ENCODE measurements at places on chromosomes 2 and 18.

DNA sequence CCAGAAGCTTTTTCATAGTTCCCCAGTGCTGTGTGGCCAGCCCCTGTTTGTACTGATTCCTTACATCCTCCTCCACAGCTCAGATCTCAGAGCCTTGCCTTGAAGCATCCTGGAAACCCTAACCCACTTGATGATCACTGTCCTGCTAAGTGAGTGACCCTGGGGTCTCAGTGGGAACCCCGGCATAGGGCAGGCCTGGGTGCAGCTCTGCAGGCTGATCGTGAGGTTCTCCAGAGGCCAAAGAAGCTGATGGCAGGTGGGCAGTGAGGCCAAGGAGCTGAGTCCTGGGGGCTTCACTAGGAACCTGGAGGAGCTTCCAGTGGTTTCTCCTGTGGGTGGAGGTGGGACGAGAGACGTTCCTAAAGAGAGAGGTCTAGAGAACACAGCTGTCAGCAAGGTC, 47.4 kb upstream of the BIN1 start:
- H3K4me3 ChIP-seq, result no peak overlapping the region
- no peaks in the 10 kb centered on the region for H3K27me3 ChIP-seq
- H3K4me1 ChIP-seq, result no peaks in the 10 kb centered on the region
- no peak for DNase-seq
- no peaks in the 10 kb centered on the region for H3K36me3 ChIP-seq

GRCh38 chr2:186024921-186025320, 286.3 kb downstream of the FSIP2 start:
- no peaks in the 10 kb centered on the region for H3K4me1 ChIP-seq
- no peak overlapping the region for H3K4me3 ChIP-seq
- H3K27ac ChIP-seq, result no peak overlapping the region
- no peak for DNase-seq
- H3K36me3 ChIP-seq, result no peaks in the 10 kb centered on the region

DNA sequence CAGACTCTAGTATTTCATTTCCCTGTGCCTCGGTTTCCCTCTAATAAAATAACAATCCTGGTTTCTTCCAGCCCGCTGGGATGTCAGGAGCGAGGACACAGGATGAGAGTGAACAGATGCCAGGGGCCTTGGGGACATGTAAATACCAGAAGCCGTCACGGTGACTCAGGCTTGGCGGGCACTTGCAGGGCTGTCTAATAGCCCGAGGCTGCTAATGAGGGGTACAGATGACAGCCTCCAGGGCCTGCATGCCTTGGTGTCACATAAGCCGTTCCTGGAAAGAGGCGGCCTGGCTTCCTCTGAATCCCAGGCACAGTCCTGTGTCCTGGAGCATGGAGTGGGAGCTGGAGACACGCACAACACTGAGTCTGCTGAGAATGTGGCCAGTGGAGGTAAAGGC, 28.2 kb downstream of the HS1BP3 start:
- H3K4me3 ChIP-seq, result no peak overlapping the region
- H3K36me3 ChIP-seq, result peaks cover 4% of the 10 kb centered on the region
- H3K27ac ChIP-seq, result no peak overlapping the region
- H3K27me3 ChIP-seq, result no peaks in the 10 kb centered on the region
- no peak for DNase-seq
- no peaks in the 10 kb centered on the region for H3K4me1 ChIP-seq

DNA sequence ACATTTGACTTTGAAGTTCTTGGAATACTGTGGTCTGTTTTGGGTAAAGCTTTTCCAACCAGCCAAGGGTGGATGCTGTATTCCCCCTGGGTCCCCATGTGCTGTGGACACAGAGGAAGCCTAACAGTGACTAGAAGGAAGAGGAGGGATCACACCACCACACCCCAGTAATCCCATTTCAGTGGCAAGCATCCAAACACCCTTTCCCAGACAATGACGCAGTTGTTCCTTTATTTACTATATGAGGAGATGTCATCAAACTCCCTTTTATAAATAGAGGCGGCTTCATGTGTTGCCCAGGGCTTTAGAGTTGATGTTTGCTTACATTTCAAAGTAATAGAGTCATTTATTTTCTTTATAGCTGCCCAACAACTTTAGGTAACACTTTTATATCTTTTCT, 959.4 kb upstream of the GYPC start:
- no peaks in the 10 kb centered on the region for H3K4me1 ChIP-seq

- H3K4me1 ChIP-seq, result no peaks in the 10 kb centered on the region
- H3K27me3 ChIP-seq, result no peaks in the 10 kb centered on the region
- H3K27ac ChIP-seq, result no peak overlapping the region
- no peak for DNase-seq
These were observed 240.9 kb upstream of the GULP1 start for GRCh38 chr2:188050726-188051125.

Data from activated T-helper 2 cell treated with anti-CD3 and anti-CD28 coated beads, Interferon-gamma antibody, Interleukin-2, Interleukin-4, amounts not matched to agents 10 μg/mL and 5 μg/mL and 100 μg/mL, durations not matched to agents 14 hours and 24 hours and 36 hours (primary cell).